ENCODE measurements at places on chromosomes 13 and 19.

DNA sequence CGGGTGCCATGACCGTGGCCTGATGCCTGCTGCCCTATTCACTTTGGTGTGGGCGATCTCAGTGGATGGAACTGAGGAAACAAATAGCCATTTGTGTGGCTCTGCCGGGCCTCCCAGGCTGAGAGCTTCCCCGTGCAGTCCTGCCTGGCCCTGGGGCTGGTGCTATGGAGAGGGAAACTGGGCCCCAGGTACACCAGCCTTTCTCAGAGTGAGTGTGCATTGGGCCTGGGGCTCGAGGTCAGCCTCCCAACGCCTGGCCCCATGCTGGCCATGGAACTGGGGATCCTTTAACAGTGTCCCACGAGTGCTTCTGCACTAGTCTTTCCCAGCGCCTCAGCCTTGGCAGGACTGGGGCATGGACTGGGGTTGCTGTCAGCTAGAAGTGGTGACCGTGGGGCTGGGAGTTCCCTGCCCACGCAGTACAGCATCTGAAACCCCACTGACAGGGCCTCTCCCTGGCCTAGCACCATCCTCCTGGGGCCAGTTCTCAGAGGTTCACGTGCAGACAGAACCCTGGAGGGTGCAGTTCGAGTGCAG, 10.5 kb downstream of the PLEKHF1 start:
- DNase-seq, result no peak

DNA sequence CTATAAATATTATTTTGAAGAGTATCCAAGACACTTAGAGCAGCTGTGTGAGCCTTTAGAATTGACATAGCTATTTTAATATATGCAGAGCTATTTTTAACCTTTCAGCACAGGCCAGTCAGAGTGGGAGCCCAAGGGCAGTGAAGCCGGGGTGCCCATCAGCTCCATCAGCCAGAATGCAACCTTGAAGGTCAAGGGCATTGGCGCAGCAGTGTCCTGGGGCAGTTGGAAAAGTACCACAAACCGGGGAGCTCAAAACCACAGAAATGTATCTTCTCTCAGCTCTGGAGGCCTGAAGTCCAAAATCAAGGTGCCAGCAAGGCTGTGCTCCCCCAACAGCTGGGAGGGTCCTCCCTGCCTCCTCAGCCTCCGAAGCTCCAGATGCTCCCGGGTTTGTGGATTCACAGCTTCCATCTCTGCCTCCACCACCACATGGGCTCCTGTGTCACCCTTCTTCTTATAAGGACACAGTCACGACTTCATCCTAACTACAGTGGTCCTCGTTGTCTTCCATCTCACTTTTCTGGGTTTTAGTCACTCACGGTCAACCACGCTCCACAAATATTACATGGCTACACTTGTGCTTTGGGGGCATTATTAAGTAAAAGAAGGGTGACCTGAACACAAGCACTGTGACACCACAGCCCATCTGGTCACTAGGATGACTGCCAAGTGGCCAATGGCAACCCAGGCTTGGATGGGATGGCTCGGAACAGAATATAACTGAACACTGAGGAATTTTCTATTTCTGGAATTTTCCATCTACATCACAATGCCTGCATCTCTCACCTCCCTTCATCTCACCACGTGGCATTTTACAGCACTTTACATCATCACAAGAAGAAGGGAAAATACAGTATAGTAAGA, 15.9 kb upstream of the GAS6 start:
- no peak for DNase-seq

- DNase-seq, result no peak
These were observed 5.1 kb downstream of the UBAC2 start for GRCh38 chr13:99205621-99206220.

DNA sequence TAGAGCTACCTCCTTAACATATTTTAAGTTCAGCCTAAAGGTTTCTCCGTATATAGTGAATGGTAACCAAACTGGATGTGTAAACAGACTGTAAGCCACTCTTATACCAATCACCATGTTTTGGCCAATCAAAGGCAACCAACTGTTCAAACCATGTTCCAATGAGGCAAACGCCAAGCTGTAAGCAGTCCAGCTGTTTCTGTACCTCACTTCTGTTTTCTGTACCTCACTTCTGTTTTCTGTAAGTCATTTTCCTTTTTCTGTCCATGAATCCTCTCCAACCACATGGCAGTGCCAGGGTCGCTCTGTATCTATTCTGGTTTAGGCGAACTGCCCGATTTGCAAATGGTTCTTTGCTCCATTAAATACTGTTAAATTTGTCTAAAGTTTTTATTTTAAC, 24.4 kb downstream of the COMMD6 start:
- no peak for DNase-seq

- DNase-seq, result no peak
These were observed 20.6 kb downstream of the PEPD start for GRCh38 chr19:33500991-33501390.

DNA sequence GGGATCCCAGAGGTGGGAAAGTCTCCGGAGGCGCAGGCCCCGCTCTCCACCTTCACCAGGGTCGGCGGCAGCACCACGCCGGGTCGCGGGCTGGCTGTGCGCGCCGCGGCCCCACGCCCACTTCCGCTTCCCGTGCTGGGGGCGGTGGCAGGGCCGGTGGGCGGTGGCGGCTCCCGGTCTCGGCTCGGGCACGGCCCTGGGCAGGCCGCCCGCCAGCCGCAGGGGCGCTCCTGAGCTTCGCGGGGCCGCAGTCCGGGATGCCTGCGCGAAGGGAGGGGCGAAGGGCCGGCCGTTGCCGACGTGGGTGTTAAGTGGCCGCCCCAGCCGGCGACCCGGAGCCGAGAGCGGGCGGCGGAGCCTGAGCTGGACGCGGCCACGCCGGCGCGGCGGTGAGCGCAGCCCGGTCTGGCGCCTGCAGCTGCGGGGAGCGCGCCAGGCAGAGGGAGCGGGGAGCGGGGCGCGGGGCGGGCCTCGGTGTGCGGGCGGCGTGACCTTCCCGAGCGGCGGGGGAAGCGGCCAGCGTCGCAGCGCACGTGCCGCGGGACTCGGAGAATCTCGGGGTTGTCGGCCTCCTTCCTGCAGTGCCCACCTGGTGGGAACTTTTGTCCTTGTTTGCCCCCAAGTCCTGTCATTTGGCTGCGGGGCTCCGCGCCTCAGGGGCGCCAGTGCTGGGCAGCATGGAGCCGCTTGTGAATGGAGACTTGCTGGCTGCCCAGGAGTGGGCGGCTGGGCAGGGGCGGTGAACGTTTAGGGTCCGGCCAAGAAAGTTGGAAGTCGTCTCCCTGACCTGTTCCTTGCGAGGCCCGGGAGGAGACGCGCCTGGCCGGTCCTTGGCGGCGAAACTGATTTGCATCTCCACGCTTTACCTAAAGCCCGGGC, at the start of gene SLC25A15:
SLC25A15 (plus strand) TSS at position 337 of the 879 bp plus-strand sequence. CDS start 3,616 bp downstream, outside the sequence.
- peak; percentile 58 for DNase-seq

GRCh38 chr13:21232599-21232998, 56.1 kb downstream of the MRPL57 start:
- no peak for DNase-seq

DNA sequence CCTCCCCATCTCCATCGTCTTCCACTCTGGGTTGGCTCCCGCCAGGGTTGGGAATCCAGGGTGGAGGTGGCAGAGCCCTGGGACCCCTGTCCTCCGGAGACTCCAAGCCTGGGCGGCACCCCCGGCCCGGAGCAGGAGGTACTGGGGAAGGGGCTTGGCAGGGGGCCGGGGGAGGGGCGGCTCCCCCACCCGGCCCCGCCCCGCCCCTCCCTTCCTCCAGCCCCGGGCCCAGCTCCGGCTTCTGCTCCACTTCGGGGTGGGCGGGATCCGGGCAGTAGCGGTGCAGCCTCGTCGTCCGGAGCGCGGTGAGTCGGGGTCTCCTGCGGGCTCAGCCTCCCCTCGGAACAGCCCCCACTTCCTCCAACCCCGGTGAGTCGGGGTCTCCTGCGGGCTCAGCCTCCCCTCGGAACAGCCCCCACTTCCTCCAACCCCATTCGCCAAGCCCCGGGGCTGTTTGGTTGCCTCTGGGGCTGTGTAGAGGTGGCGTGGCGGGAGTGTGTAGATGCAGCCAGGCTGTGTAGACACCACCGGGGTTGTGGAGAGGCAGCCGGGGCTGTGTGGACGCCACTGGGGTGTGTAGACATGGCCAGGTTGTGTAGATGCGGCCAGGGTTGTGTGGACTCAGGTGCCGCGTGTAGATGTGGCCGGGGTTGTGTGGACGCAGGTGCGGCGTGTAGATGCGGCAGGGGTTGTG, at the start of gene TMPRSS9:
TMPRSS9 (plus strand) TSS at position 274 of the 694 bp plus-strand sequence. CDS start 29,521 bp downstream, outside the sequence.
- no peak for DNase-seq

- DNase-seq, result no peak
These were observed 42.2 kb downstream of the HSPH1 start for GRCh38 chr13:31119526-31119925.

DNA sequence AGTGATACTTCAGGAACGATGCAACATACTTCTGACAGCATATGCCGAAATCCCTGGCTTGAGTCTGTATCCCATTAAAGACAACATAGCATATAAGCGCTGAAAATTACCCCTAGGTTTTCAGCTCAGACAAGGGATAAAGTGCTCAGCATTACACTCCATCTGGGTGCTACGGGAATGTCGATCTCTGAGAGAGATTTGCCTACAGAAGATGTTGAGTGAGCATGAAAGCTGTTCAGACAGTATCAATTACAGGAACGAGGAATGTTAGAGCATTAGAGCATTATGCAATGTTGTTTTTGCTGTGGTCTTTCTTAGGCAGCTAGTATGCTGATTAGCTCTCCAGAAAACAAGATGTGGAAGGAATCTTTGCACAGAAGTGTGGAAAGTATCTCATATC, 484.5 kb downstream of the LIG4 start:
- no peak for DNase-seq

GRCh38 chr19:1579222-1579621, 11.1 kb upstream of the MEX3D start:
- DNase-seq, result no peak

GRCh38 chr13:38590230-38590629, 96.6 kb upstream of the FREM2 start:
- DNase-seq, result no peak

- DNase-seq, result no peak
These were observed at the start of gene SERTM1 for GRCh38 chr13:36673838-36674326. TSS of gene SERTM1 (plus strand) at chr13:36674020. CDS start at chr13:36695079, 21,059 bp downstream.

- no peak for DNase-seq
These were observed 1.2 kb downstream of the HAUS8 start for GRCh38 chr19:17073869-17074633.

DNA sequence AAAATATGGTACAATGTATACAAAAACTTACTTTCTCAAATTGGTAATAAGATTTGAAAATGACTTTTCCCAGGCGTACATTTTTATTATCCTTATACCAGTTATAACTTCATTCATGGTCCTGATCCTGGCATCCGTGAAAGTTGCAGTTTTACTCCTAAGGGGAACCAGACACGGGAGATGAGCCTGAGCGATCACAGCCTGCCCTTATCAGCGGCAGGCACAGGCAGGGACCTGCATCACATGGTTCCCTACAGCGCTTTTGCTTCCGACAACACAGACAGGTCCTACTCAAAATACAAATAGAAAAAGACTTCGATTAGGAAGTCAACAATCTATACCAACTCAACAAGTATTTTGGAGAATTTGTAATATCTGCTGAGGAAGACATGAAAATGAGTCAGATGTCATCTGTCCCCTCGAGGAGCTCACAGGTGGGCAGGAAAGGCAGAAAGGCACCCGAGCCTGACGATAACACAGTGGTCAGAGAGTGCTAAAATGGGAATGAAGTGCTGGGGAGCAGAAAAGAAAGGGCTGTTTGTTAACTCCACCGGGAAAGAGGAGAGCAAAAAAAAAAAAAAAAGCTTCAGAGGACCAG, 93.4 kb downstream of the ABCC4 start:
- DNase-seq, result no peak

- DNase-seq, result no peak
These were observed 18.7 kb downstream of the LSM4 start for GRCh38 chr19:18304208-18304457.

DNA sequence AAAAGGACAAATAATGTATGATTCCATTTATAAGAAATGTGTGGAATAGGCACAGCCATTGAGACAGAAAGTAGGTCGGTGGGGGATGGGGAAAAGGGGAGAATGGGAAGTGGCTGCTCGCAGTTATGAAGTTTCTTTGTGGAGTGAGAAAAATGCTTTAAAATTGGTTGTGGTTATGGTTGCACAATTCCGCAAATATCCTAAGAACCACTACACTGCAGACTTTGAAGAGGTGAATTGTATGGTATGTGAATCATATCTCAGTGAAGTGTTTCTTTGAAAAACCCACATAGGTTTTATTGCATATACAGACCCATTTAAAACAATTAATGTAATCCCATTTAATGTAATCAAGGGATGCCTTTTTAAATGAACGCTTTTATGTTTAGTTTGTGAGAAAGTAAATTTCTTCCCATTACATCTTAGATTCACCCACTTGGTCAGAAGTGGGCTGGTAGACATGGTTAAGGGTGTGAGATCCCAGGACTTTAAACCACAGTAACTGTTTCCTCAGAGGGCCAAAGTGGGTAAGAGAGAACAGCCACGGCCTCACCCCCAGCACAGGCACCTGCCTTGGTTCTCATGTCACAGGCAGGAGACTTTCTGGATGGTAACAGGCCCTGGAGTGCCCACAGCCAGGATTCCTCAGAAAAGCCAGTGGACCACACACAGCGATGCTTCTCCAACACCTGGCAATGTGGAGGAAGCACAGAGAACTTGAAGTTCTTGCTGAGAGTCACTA, 119.3 kb upstream of the GJB6 start:
- no peak for DNase-seq

- DNase-seq, result no peak
These were observed 629.9 kb downstream of the DIAPH3 start for GRCh38 chr13:59533561-59534555.

DNA sequence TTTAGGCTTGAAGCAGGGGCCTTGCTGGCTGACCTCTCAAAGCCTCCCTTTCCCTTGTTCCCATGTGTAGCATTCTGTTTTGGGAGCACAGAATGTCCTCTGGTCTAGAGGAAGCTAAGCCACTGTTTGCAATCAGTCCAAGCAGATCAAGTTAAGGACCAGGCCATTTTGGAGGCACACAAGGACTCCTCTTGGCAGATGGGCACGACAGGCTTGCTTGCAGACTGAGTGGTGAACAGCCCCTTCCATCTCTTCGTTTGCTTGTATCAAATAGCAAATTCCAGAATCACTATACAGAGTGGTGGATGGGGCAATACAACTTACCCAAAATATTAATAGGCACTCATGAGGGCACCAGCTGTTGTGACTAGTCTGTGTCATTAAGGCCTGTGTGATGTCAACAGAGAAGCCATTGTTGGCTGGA, 215.5 kb upstream of the SERP2 start:
- DNase-seq, result no peak
